Thoracic aorta (tissue), 2 donors: ENCODE measurements at places on chromosomes 7 and 10.

GRCh38 chr7:28626221-28626620 lies 213.9 kb downstream of the CREB5 start:
- H3K27me3 ChIP-seq, result no peaks in the 10 kb centered on the region
- H3K27ac ChIP-seq, result no peak overlapping the region
- no peak for DNase-seq
- H3K36me3 ChIP-seq, result no peaks in the 10 kb centered on the region
- H3K4me3 ChIP-seq, result no peak overlapping the region
- H3K4me1 ChIP-seq, result peaks cover 21% of the 10 kb centered on the region

DNA sequence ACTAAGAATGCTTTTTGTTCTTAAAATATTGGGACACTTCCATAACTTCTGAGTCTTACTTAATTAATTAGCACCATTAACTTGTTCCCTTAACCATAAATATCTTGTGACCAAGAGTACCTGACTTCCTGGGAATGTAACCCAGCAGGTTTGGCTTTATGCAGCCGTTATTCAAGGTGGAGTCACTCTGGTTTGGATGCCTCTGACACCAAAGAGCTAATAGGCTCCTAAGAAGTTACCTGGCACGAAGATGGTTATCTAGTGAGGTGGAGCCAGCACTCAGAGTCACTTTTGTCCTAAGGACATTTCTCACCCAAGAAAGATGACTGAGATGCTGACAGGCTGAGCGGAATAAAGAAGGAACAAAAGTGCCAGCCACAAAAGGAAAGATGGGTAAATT lies 172.3 kb downstream of the C1GALT1 start:
- no peaks in the 10 kb centered on the region for H3K36me3 ChIP-seq
- H3K4me3 ChIP-seq, result no peak overlapping the region
- no peaks in the 10 kb centered on the region for H3K4me1 ChIP-seq
- H3K27ac ChIP-seq, result no peak overlapping the region
- no peaks in the 10 kb centered on the region for H3K27me3 ChIP-seq

GRCh38 chr10:128932071-128932820 lies 534.8 kb upstream of the MGMT start:
- H3K27ac ChIP-seq, result no peak overlapping the region
- no peaks in the 10 kb centered on the region for H3K36me3 ChIP-seq
- H3K4me3 ChIP-seq, result no peak overlapping the region
- no peak for DNase-seq

DNA sequence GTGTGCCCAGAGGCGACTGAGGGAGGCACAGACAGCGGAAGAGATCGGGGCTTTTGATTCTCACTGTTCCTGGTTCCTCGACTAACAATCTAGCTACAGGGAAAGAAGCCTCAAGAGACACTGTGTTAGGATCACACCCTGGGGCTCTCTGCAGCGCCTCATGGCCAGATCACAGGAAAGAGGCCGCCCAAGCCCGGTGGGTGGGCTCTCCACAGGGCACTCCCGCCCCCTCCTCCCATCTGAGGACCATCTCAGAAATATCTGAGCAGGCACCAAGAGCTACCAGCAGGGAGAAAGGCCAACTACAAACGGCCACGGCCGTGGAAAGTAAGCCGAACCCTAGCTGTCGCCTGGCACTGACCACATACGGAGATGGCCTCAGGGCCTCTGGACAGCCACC lies 224.2 kb downstream of the MLLT10 start:
- no peaks in the 10 kb centered on the region for H3K4me1 ChIP-seq
- H3K4me3 ChIP-seq, result no peak overlapping the region
- DNase-seq, result no peak

DNA sequence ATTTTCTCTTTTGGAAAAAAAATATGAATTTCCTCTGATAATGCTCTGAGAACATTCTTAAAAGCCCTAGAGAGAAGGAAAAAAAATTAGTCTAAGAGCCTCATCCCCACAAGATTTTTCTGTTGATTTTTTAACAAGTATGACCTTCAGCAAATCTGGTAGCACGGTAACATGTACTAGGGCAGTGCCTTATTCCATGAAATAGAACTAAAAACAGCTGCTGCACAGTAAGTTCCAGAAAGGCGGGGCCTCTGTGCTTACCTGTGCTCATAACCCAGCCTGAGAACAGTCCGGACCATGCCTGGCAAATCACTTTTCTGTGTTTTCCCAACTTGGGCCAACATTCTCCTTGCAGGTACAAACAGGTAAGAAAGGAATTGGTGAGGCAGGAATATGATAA lies 519.1 kb upstream of the AKR1E2 start:
- peaks cover 5% of the 10 kb centered on the region for H3K4me1 ChIP-seq
- H3K27ac ChIP-seq, result no peak overlapping the region
- no peaks in the 10 kb centered on the region for H3K27me3 ChIP-seq
- DNase-seq, result no peak
- H3K36me3 ChIP-seq, result no peaks in the 10 kb centered on the region

DNA sequence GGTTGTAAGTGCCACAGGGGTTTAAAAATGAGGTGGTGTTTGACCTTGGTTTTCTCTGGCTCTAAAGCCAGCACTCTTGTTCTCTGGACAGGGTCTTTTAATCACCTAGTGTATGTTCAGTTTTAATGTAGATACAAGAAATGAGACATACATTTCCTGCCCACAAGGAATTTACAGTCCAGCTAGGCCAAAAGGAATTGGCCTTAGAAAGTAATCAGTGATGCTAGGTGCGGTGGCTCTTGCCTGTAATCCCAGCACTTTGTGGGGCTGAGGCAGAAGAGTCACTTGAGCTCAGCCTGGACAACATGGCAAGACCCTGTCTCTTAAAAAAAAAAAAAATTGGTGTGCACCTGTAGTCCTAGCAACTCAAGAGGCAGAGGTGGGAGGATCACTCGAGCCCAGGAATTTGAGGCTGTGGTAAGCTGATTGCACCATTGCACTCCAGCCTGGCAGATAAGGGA lies 100.2 kb downstream of the LRMDA start:
- no peaks in the 10 kb centered on the region for H3K36me3 ChIP-seq
- peaks cover 20% of the 10 kb centered on the region for H3K4me1 ChIP-seq
- DNase-seq, result no peak

DNA sequence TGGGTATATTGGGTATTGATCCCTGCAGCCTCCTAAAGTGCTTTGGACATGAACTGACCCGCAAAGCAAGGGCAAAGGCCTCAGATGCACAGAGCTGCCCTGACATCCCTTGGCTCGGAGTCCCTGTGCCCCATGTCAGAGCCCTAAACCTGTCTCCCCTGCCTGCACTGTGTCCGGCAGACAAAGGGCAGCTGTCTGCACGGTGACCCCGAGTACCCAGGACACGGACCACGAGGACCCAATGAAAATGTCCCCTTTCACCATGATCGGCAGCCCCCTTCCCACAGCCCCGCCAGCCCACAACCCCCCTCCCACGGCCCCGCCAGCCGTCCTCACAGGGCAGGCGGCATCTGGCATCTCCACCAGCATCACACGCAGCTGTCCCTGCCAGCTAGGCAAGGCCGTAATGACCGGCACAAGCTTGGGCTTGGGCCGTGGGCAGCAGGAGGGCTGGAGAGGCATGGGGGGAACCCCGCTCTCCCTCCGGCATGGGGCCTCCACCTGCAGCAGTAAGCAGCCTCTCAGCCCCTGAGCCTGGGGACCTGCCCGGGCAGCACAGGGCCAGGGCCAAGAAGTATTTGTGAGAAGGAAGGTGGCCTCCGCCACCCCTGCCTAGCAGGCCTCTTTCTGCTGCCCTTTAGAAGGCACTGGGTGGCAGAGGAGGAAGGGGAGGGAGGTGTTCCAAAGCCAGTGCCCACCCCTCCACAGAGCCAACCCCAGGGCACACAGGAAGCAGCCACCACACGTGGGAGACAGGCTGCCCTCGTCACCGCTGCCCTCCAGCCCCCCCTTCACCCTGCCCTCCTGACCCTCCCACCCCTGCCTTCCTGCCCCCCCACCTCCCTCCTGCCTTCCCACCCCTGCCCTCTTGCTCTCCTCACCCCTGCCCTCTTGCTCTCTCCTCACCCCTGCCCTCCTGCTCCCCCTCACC lies 10.1 kb downstream of the NUDT1 start:
- H3K36me3 ChIP-seq, result no peaks in the 10 kb centered on the region
- peaks cover 12% of the 10 kb centered on the region for H3K4me1 ChIP-seq
- no peak overlapping the region for H3K4me3 ChIP-seq
